ENCODE measurements at places on chromosomes 7 and 10. TPM values are rescaled to one million over a fixed set of nuclear protein-coding genes. Genes with fewer than 3 reads are reported as not detected.

MYO1G gene
- 0.13 TPM for total RNA-seq

KCNH2 gene
- not detected for total RNA-seq

CCZ1B gene
- 78.7 TPM for total RNA-seq

OR6V1 gene
- total RNA-seq = not detected
